ENCODE measurements at places on chromosomes 2 and 18.

DNA sequence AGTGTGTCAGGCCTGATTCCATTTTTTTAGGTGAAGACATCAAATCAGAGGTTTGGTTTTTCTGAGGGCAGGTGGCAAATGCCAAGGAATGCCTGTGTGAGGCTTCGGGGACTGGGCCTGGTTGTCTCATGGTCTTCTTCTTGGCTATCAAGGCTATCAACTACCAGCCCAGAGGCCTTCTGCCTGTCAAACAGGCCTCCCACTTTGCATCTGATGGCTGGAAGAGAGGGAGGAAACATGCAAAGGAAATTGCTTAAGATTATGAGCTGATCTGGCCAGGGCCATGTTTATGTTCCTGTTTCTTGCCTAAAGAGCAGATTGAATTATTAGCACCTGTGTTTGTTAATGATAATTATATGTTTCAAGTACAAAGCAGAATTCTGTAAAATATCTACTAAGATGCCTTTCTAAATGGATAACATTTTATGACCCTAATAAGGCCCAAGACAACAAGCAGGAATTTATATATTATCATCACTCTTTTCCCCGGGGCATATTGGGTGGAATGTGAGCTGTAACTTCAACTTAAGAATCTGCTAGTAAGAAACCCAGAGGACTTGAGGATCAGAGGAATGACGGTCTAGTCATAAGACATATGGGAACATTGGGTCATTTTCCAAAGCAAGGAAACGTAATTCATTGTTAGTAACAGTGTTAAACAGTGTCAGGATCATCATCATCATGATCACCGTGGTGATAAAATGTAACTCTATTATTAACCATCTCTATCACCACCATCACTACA, 123.2 kb downstream of the LYPD6B start:
- DNase-seq = no peak

DNA sequence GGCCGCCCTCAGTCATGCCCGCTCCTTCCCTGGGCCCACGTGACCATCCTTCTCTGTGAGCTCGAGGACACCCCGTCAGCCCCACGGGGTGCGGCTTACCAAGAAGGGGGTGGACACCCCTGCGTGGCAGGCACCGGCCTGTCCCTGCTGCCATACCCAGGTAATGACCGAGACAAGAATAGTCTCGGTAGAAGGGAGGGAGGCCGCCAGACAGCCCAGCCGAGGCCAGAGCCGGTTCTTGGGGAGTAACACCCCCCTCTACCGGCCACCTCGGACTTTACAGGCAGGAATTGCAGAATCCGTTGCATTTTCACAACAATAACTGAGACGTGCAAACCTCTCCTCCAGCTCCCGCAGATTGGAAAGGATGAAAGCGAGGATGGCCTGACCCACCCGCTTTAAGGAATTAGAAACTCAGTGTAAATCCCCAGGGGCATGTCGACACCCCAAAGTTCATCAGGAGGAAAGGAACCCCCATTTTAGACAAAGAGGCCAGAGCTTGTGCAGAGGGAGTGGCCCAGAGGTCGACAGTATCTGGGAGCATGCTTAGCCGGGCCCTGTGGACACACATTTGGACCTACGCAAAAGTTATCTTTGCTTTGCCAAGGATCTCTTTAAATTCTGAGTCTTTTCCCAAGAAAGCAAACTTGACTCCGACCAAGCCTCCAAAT, 60.1 kb upstream of the GLI2 start:
- peak; percentile 13 for DNase-seq

DNA sequence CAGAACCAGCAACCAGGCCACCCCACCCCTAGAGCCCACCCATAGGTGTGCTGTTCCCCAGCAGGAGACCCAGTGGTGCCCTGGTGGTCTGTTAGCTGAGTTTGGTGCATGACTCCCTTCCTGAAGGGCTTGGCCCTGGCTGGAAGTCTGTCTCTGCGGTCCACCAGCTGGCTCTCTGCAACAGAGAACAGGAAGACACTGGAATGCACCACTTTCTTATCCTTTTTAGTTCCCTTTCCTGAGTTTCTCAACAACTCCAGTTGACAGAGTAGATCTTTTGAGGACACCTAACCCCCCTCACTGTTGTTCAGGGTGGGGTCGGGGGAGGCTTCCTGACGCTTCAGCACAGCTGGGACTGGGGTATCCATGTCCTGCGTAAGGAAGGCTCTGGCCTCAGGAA, 11.9 kb upstream of the RPL37A start:
- no peak for DNase-seq

GRCh38 chr2:45134726-45135125, 125.5 kb upstream of the SIX2 start:
- DNase-seq = no peak

- DNase-seq = no peak
Observed at GRCh38 chr2:202269585-202269984, 4.0 kb downstream of the NOP58 start.
